NCI-H345 (cell line): ENCODE measurements at places on chromosomes 5 and 9.

GRCh38 chr9:6887051-6887450 lies 129.3 kb downstream of the KDM4C start:
- DNase-seq = no peak

- DNase-seq = no peak
Measured at GRCh38 chr5:43674536-43674935, 71.6 kb downstream of the NNT start.

DNA sequence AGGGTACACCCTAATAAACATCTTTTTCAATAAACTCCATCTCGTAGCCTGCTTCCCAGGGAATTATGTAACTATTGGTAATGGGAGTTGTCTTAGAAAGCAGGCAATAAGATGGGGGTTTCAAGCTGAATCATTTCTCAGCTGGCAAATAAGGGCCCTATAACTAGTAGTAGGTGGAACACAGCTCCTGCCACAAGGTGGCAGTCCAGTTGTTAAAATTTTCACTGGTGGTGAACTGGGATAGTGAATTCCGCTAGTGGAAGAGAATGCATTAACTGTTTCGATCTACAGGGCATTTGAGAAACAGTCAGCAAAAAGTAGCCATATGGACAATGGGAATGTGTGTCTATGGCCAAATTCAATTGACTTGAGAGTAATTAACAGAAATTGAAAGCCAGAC lies 27.7 kb downstream of the PCDHB15 start:
- no peak for DNase-seq

DNA sequence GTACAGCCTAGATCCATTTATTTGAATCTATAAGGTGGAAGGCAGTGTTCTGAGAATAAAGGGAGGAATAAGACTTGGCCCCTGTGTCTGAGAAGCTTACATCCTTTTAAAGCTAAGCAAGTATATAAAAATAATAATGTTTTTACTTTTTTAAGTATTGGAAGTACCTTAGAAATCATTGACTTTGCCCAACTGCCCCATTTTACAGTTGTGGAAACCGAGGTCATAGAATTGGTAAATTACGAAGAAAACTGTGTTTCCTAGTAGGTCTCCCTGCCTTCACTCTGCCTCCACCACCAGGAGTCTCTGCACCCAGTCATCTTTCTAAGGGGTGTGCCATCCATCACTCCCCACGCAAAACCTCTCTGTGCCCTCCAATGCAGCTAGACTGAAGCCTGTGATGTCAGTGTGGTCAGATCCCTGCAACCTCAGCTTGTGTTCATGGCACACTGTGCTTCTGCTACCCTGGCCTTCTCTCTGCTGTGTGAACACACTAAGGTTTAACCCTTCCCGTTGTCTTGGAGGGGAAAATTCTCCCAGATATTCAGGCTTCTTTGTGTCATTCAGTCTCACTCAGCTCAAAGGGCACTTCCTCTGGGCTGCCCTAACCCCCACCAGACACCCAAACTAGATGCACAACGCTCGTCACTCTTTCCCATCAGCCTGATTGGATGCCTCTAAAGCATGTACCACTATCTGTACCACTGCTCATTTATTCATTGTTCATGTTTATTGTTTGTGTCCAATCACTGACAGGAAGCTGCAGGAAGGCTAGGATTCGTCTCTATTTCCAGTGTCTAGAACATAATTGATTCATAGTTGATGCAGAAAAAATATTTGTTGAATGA lies 18.2 kb downstream of the ADRB2 start:
- no peak for DNase-seq

DNA sequence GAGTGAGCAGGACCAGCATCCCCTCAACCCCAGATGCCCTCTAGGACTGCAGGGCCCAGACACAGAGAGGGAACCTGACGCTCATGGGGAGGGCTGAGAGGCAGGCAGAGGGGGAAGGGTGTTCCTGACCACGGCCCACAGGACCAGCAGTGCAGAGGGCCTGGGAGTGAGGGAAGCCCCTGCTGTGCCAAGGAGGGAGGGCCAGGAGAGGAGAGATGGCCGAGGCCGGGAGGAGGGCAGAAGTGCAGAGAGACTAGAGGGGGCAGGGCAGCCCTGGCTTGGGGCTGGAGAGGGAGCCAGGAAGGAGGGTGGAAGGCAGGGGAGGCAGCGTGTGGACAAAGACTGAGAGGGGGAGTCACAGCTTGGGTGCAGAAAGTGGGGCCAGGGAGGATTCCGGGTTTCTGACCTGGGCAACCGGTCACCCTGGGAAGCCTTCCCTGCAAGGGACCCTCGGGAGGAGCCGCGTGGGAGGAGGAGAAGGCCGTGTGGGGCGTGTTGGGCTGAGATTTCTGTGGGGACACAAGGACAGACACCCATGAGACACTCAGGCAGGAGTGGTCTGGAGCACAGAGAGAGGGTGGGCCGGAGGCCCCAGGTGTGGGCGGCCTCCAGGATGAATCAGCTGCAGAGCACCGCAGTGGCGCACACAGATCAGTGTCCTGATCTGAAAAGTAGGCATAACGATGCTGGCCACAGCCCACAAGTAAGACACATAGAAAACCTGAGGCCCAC lies 117.5 kb downstream of the ADAMTS2 start:
- no peak for DNase-seq

DNA sequence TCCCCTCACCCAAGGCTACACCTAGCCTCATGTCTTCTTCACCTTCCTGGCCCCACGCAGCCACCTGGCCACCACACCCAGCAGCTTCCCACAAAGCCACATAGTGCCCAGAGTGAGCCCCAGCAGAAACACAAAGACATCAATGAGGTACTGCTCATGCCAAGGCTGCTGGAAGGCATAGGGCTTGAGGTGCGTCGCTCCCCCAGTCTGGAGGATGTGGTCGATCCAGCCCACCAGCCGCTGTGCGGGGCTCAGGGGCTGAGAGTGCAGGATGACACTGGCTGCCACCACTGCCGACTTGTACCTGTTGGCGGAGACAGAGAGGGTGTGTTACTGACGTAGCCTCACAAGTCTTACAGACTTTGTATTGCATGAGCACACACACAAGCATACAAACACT lies 15.8 kb upstream of the CAPSL start:
- no peak for DNase-seq

DNA sequence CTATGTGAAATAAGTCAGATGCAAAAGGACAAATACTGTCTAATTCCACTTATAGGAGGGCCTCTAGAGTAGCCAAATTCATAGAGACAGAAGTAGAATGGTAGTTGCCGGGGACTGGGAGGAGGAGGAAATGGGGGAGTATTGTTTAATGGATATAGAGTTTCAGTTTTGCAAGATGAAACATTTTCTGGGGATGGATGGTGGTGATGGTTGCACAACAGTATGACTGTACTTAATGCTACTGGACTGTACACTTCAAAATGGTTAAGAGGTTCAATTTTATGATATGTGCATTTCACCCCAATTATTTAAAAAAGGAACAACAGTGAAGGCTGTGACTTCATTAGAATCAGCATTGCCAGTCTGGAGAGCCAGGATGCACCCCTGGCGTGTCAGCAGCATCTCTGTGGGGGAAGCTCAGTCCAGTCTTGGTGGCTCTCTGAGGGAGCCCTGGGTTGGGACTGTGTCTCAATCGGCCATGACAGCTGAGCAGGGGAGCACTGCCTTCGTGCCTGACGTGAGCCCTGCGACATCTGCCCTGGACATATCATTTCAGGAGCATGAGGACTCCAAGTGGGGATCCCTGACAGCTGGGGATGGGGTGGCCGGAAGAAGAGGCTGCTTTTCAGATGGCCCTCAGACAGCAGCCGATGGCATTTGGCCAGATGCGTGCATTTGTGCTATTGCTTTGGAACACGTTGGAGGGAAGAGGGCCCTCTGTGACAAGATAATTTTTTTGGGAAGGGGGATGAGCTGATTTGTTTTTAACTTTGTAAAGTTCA lies 130.8 kb upstream of the STC2 start:
- no peak for DNase-seq

GRCh38 chr9:101455656-101456240 lies 20.2 kb upstream of the ALDOB start:
- no peak for DNase-seq

GRCh38 chr5:137167187-137167586 lies 331.9 kb downstream of the SPOCK1 start:
- DNase-seq = no peak

DNA sequence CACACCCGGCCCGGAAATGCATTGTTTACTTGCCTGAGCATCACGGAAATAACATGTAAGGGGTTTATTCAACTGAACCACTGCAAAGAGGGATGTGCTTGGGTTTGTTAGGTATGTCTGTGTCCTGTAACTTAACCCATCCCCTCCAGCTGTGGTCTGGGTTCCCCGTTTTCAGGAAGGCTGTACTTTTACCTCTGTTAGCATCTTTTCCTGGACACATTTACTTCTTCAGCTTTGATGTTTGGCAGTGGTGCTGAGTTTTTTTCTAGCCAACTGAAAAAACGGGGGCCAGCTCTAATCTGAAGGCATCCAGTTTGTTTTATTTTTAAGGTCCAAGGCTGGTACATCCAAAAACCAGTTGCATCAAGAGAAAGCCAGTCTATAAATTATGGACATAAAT lies 561.8 kb downstream of the BNC2 start:
- DNase-seq = no peak

DNA sequence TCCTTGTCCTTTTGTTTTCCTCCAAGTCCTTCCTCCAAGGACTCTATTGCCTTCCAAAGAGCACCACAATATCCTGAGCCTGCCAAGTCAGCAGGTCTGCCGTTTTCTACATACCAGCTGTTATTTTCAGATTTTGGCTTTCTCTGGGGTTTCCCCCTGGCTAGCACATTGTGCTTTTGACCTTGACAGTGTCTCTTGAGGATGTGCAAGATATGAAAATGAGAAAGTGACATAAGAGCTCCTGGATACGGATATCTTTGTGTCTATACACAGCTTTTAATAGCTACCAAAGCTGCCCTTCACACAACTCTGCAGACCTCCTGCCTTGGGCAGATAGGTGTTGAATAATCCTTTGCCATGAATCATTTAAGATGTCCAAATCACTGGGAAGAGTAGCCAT lies 67.0 kb downstream of the HAPLN1 start:
- no peak for DNase-seq

DNA sequence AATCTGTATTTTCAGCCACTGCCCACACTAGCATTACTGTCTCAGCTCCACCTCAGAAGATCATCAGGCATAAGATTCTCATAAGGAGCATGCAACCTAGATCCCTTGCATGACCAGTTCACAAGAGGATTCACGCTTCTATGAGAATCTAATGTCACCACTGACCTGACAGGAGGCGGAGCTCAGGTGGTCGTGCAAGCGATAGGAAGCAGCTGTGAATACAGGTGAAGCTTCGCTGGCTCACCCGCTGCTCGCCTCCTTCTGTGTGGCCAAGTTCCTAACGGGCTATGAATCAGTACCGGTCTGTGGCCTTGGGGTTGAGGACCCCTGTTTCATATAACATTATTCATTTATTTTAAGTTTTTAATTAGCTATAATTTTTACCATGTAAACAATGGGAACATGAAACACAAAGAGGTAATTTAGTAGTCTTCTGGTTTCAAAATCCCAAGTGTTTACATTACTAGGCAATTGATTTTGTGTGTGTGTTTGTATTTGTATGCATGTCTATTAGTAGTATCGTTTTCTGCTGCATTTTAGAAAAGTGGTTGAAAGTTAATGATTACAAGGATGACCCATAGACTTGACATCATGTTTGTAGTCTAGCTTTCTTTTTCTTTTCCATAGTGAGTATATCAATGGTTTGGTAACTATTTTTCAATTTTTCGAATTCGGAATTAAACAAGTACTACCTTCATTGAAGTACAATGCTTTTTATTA lies 159.4 kb downstream of the TENT4A start:
- DNase-seq = no peak

GRCh38 chr5:80125962-80126480 lies 90.9 kb downstream of the THBS4 start:
- no peak for DNase-seq

DNA sequence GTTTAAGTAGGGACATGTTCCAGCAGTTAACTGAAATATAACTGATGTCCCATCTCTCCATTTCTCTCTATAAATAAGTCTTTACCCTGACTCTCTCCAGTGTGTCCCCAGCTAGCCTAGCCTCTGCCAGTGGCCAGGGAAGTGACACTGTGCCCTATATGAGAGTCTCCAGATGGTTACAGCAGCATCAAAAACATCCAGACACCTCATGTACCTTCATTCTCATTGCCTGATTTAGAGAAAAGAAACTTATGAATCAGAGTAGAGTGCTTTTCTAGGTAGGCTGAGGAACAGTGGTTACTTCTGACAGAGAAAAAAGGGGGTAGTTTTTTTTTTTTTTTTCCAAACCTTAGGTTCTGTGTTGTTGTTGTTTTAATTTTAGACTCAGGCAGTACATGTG lies 148.5 kb downstream of the GNAQ start:
- no peak for DNase-seq

DNA sequence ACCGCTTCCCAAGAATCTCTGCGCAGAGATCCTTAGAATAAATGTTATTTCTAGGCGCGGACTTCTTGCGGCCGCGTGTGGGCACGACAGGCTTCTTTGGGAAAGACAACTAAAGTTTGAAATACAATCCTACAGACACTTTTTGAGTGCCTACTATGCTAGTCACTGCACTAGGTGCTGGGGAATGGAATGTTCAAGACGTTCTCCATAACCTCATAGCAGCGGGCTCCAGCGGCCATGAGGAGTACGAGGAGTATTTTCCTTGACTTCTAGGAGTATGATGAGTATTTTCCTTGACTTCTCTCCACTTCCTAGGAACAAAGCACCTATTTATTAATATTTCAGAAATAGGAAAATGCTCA lies 636 bp upstream of the PWWP2A start:
- DNase-seq = no peak

- DNase-seq = no peak
Measured at GRCh38 chr9:100204796-100205195, 105.8 kb downstream of the INVS start.

DNA sequence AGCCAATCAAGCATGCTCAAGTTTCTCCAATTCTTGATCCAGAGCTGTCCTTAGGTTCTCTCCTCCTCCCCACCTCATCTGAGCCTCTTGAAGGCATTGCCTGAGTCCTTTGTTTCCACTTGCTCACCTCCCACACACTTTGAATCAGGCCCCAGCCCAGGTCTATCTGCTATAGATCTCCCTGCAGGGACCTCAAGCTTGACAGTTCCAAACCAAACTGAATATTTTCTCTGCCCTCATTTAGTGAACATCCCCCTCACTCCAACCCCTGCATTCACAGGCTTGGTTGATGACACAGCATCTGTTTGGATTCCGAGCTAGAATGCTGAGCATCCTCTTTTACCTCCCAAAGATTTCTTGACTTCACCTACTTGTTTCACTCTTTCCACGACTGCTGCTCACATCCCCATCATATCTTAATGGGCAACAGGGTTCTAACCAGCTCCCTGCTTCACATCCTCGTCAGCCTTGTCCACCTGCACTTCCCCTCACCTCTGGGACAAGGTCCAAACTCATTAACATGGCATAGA lies 474.5 kb downstream of the ZSWIM6 start:
- DNase-seq = no peak

GRCh38 chr9:128163027-128163515 lies 3.0 kb downstream of the BBLN start:
- DNase-seq = no peak

DNA sequence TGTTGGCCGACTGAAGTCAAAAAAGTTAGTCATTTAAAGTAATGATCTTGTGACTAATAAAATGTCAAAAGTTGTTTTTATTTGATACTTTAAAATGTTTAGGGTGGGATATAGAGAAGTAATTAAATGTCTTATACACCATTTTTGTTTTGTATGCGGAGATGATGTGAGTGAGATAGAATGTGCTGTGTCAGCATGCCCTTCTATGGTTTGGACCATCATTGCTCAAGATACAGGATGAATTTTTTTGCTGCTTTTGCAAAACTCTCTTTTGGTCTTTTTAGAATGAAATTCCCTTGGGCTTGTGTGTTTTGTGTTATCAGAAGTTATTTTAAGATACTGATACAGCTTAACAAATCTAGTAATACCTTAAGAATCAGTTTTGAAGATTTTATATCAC lies 12.5 kb downstream of the SRFBP1 start:
- no peak for DNase-seq

- peak; percentile 88 for DNase-seq
Measured at GRCh38 chr9:36499174-36499890, 73.4 kb upstream of the MELK start.
